ENCODE measurements at places on chromosomes 2 and 18.

DNA sequence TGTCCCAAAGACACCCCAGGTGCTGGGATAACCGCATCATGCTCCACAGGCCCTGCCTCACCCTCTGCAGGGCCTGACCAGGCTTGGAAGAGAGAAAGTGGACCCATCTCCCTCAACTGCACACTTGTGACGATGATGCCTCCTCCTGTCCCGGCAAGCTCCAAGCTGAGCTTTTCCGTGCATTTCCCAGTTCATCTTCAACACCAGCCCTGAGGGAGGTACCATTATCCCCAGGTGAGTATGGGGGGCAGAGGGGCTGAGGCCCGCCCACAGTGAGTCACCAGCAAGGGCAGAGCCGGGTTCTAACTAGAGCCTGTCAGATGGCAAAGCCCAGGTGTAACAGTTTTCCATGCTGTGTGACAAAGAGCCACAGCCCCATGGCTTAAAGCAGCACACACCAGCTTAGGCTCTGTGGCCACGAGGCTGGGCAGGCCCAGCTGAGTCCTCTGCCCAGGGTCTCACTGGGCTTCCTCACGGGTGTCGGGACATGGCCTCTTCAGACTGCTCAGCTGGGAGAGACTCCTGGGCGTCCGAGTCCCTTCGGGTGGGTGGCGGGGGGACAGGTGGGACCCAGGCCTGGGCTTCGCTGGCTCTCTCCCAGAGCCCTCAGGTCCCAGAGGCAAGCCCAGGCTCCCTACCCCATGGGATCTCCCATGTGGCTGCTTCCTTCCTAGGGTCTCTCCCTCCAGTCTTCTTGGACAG is 108.4 kb upstream of the OTOS start:
- peak; percentile 1 for DNase-seq

- no peak for DNase-seq
Observed at GRCh38 chr2:228540976-228541375, 359.5 kb upstream of the SPHKAP start.

- DNase-seq, result peak; percentile 75
Observed at GRCh38 chr2:235595422-235596010, 101.7 kb downstream of the AGAP1 start.

GRCh38 chr18:30915336-30915988 is 127.1 kb downstream of the DSC3 start:
- no peak for DNase-seq

- DNase-seq, result no peak
Observed at GRCh38 chr18:52348209-52348608, 8.2 kb downstream of the DCC start.

DNA sequence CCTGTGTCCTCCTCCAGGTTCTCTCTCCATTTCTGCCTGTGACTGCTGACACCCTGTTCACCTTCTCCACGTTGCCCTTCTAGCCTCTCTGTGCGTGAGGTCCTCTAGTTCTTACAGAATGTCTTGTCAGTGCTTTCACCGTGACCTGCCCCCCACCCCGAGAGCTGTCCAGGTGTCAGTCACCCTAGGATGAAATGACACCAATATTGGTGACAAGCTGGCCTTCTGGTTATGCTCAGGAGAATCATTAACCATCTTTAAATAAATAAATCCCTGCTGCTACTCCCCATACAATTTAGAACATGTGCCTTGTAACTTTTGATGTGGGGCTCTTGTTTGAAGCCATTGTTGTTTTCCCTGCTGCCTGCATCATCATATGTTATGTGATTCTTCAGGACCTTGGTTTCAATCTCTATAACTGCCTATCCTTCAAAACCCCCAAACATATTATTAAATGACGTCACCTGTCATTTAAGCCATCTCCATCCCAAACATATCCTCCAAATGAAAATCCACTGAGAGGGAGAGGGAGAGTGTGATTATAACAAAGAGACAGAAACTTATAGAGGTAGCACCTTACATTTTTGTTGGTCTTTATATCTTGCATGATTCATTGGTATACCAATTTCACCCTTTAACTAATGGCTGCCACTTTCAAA is 496.3 kb downstream of the PARD3B start:
- DNase-seq, result no peak

- DNase-seq, result no peak
Observed at GRCh38 chr18:8868779-8869415, 163.5 kb downstream of the MTCL1 start.

DNA sequence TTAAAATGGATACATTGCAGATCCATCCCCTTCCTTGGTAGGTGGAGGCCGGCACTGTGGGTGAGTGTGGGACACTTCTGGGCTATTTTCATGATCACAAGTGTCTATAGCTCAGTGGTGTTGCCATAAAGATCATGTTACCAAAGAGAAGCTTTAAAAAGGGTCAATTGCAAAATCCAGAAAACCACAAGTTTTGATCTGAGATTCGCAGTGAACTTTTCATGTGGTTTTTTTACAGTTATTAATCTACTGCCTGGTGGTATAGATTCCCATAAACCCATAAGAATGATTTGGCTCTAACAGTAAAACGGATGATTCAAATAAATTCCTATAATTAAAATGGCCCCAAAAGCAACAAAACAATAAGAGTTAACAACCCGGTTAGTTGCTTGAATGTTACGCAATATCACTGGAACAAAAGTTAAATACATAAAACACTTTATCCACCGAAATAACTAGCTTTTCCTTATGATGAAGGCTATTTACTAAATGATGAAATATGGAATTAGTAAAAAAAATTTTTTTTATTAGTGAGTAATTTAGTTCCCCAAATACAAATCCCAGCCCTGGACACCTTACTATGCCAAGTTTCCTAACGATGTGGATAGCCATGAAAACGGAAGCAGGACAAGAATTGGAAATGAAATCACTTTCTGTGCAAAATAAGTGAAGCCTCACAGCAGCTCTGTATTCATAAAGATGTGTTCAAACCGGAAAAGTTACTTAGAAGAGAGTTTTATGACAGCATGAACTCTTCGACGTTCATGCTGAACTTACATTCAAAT is 95.6 kb upstream of the THOC1 start:
- no peak for DNase-seq

GRCh38 chr2:128290356-128290755 is 28.3 kb downstream of the HS6ST1 start:
- DNase-seq, result no peak

GRCh38 chr2:209694748-209695147 is 76.9 kb upstream of the UNC80 start:
- DNase-seq, result no peak

DNA sequence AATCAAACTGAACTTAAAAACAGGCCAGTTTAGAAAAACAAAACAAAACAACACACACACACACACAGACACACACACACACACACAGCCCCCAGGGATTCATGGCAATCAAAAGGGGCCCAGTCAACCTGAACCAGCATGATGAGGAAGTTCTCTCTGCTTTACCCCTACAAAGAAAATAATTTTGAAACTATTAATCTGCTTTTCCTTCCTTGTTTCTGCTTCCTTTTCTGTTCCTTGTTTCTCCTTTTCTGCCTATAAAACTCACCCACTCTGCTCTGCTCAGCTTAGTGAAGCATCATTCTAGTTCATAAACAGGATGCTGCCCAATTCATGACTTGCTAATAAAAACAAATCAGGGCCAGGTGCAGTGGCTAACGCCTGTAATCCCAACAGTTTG is 203.1 kb downstream of the RAB3GAP1 start:
- DNase-seq, result no peak

DNA sequence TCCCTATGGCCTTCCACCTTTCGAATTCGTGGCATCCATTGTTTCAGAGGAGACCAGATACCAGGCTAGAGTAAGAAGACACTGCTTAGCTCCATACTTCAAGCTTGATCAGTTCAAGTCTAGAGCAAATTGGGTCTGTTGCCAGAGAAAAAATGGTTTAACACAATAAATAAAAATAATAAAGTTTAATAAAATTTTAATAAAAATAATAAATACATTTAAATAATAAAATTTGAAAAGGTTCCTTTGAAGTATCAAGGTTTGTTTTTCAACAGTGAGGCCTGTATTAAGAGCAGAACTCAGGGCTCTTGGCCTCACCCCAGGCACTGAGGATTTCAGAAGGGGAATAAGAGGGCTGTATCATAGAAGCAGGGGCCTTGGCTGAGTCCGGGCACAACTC is 105.6 kb upstream of the REV1 start:
- no peak for DNase-seq

DNA sequence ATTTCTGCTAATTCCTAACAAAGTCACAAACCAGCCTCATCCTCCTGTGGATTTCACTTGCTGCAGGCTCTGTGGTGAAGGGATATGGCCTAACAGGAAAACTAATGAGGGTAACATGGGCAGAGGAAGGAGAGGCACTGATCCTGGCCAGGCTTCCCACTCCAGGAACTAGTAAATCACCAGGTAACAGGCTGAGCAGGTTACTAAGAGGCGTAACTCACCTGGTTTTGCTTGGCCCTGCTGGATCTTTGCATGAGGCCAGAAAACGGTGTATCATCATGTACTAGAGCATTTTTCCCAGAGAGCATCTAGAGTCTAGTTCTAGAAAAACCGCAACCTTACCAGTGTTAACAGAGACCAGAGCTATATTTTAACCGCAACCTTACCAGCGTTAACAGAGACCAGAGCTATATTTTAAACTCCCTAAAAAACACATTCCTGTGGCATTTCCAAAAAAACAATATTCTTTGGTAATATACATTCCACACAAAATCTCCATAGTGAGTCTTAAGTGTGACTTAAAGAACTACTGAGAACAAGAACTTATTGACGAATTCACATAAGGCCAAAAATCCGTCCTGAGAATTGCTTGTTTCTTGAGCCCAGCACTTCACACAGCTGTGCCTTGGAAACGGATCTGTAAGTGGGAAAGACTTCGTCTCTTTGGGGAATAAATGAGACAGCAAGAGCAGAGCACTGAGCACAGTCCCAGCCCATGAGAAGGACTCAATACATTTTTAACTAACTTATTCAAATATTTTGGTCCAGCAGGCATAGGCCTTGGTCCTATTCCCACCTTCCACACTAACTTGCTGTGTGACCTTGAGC is 43.4 kb downstream of the DPP4 start:
- DNase-seq, result no peak

- no peak for DNase-seq
Observed at GRCh38 chr2:199819746-199820145, 31.2 kb downstream of the FTCDNL1 start.

- DNase-seq, result no peak
Observed at GRCh38 chr2:111139637-111140317, 19.1 kb downstream of the BCL2L11 start.

- DNase-seq, result no peak
Observed at GRCh38 chr2:42474765-42475454, 18.9 kb downstream of the KCNG3 start.

DNA sequence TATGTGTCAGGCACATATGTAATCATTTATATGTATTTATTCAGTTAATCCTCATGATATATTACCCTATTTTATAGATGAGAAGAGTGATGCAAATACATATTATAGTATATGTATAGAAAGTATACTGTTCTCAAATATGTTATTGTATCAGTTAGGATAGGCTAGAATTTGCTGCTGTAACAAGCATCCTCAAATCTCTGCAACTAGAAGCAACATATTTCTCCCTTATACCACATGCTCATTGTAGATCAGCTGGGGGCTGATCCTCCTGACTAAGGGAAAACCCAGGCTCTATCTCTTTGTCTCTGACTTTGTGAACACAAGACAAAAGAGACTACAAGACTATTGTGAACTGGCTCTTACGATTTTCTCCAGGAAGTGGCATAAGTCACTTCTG is 24.8 kb upstream of the HS6ST1 start:
- no peak for DNase-seq

DNA sequence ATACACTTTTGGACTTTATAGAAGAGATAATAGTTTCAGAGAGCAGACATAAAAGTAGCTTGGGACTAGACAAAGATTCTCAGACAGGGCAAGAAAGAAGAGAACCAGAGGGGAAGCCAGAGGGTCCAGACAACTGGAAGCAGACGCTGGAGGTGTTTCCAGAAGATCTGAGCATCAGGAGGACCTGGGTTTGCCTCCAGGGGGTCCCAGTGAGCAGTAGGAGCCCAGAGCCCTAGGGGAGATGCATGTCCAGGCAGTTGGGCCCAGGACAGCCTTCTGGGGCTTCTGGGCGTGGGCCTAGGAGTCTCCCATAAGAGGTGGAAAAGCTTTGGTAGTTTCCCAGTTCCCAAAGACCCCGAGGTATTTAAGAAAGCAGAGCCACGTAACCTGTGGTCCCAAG is 251.2 kb upstream of the ID2 start:
- DNase-seq, result no peak

DNA sequence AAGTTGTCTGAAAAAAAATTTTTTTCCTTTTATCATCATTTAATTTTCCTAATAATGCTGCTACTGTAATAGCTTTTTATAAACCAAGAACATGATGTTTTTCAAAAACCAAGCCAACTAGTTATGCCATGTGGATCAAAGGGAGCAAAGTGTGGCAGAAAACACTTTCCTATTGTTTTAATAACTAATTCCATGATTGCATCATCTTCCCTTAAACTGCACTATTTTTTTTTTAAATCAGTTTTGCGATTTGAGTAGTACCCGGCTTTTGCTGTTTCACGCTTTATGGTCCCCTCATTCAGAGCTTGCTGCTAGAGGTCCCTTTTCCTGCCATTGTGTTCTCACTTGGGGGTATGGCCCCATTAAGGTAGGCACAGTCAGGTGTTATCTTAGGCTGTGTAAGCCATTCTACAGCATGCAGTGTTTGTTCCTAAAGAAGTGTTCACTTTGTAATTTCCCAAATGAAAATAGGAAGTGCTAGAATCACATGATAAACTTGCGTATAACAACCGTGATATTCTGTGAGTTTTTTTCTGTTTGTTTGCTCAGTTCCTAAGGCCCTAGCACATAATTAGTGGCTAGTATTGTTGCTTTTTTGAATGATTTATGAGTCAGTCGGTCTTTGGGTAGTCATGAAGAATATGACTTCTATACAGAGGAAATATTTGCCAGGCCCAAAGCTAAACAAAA is 225.8 kb downstream of the PTGR3 start:
- DNase-seq, result no peak

DNA sequence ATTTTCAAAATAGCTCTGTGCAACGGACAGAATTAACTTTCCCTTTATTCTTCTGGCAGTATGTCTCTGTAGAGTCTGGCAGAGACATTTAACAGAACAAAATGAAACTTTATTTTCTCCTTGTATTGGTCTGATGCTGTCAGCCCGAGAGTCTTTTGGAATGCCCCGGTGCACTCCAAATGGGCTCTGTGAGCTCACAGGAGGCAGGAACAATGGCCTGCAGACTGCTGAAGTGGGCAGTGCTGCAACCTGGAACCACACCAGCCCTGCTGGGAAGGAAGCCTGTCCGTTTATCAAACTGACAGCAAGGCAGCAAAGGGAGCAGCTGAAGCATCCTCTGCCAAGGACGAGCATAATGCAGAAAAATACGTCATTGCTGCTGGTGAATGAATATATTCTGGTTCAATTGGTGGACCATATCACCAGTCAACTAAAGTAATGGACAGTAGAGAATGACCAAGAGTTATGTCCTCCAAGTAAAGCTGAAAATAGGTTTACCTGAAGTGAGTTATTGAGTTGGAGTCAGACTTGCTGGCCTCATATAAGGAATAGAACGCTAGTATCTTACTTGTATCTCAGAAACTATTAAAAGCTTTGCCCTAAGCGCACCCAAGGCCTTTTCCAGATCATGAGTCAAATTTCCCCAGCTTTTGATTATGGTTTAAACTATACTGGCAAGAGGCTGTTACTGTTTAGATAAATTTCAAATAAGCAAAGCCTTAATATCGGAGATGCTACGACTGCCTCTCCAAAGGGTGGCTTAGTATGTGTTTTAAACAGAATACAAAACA is 207.6 kb upstream of the TANK start:
- DNase-seq, result no peak

Data from neural crest cell (in vitro differentiated cells).